ENCODE measurements at places on chromosomes 1 and 21.

DNA sequence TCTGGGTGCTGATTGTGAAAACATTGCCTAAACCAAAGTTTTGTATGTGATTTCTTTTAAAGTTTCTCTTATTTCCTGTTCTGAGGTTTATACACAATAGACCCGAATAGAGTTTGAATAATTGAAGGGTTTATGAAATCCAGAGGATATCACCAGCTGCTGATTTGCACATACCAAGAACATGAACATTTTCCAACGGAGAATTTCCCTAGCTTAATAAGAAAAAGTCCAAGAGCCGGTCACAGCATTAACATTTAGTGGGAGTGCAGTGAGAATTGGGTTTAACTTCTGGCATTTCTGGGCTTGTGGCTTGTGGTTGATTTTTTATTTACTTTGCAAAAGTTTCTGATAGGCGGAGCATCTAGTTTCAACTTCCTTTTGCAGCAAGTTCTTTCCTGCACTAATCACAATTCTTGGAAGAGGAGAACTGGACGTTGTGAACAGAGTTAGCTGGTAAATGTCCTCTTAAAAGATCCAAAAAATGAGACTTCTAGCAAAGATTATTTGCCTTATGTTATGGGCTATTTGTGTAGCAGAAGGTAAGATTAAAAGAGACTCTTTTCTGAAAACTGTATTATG, at the start of gene CFH:
CFH (plus strand) TSS at position 407 of the 579 bp plus-strand sequence; CDS start at position 482, 75 bp downstream.
- no peak for DNase-seq

GRCh38 chr1:30322859-30323257, 400.5 kb downstream of the MATN1 start:
- DNase-seq: no peak

- DNase-seq: no peak
These were observed 25.8 kb upstream of the PIGC start for GRCh38 chr1:172469717-172470116.

DNA sequence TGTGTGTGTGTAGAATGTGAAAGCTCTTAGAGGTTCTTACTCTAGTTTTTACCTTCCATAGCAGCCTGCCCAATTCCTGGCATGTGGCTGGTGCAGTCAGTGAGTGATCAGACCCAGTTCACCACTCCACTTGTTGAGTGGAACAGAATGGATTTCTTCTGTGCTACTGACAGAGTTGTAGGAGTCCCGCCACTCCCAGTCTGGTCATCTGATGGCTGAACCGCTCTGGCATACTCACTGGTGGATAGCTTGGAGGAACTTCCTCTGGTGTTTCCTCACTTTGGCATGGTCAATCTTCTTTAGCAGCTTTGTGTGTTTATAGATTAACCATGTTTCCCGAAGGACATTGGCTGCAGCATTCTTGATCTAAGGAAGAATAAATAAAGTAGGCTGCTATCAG, 106.7 kb upstream of the ADAR start:
- DNase-seq: no peak

DNA sequence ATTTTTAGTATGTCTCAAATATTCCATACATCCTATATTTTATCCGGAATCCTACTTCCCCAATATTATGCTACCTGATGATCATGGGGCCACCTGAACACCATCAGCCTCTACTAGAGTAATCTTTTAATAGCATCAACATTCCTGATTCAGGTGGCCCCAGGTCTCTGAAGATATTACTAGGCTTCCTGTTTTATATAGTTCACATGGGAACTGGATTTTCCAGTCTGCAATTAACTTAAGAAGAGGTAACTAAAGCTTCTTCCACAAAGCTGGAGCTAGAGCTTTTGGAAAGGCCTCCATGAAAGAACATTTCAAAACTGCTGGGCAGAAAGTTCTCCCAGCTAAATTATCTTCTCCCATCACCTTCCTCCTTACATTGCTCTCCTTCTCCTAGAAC, 72.3 kb upstream of the ADAM30 start:
- no peak for DNase-seq

GRCh38 chr1:232036181-232036933, 409.8 kb downstream of the DISC1 start:
- no peak for DNase-seq

DNA sequence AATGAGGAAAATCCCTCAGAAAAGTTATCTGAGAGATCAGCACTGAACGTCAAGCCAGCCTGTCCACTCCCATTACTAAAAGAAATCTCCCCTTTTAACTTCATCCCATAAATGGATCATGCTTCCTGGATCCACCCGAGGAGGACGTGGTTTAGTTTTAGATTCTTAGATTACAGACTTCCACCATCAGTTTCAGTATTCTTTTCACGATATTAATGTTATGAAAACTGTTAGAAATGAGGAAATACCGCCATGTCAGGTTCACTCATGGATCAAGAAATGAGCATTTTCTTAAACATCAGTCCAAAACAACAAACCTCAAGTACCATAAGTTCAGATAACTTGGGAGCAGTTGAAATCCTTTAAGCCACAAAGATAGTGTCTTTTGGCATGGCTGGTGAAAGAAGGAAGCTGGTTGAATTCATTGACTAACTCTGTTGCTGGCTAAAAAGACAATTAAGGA, 49.8 kb downstream of the NFIA start:
- no peak for DNase-seq

- DNase-seq: no peak
These were observed 14.8 kb downstream of the INSRR start for GRCh38 chr1:156844102-156844501.

- no peak for DNase-seq
These were observed 17.4 kb downstream of the MRPL39 start for GRCh38 chr21:25589887-25590286.

GRCh38 chr1:52355436-52355835, 10.6 kb downstream of the CC2D1B start:
- DNase-seq: no peak

GRCh38 chr1:78676347-78676982, 26.8 kb downstream of the IFI44 start:
- peak; percentile 10 for DNase-seq

GRCh38 chr1:60283690-60284089, 210.1 kb upstream of the C1orf87 start:
- no peak for DNase-seq

GRCh38 chr1:41456847-41457540, 27.5 kb downstream of the EDN2 start:
- DNase-seq: no peak

- no peak for DNase-seq
These were observed 17.5 kb downstream of the INSRR start for GRCh38 chr1:156841295-156841855.

DNA sequence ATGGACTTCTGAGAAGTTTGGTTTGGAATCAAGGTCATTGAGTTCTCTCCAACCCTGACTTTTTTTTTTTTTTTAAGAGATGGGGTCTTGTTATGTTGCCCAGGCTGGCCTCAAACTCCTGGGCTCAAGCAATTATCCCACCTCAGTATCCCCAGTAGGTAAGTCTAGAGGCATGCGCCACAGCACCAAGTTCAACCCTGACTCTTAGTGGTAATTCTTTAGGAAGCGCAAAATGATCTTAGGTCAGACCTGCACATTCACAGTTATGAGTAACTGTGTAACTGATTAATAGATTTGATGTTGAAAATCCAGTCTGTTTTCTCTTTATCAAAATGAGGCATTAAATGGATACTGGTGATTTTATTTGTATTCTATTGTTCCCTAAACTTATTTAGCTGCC, 95.9 kb downstream of the GREM2 start:
- no peak for DNase-seq

DNA sequence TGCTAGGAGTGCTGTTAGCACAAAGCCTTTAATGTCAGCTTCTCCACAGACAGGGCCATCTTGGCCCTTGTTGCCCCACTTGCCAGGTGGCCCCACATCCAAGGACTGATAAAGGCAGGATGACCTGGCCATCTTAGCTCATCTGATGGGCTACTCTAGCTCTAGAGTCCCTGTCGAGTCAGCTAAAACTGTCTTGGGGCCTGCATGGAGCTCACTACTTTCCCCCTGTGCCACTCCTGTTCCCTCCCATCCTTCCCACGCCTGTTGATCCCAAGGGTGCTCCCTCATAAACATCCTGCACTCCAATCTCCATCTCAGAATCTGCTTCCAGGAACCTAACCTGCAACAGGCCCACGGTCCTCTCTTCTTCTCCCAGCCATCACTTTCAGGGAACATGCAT, 652 bp upstream of the GPX7 start:
- no peak for DNase-seq

GRCh38 chr1:236520445-236521005, 3.3 kb upstream of the LGALS8 start:
- no peak for DNase-seq

DNA sequence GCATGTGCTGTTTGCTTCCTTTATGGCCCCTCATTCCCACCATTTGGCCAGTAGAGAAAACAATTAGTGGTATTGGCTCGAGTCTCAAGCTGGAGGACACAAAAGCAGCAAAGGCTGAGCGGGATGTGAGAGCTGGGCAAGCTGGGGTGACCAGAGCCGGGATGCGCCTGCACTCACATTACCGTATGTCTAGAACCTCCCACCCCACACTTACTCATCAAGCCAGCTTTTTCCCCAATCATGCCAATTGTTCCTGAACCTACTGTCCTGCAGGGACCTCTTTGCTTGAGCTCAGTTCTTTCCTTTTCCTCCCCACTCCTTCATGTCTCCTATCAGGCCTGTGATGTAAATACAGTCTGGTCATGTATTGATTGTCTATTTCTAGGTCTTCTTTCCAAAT, 45.9 kb downstream of the KIRREL1 start:
- no peak for DNase-seq

GRCh38 chr1:153614189-153614900, 1.4 kb upstream of the S100A16 start:
- DNase-seq: no peak

DNA sequence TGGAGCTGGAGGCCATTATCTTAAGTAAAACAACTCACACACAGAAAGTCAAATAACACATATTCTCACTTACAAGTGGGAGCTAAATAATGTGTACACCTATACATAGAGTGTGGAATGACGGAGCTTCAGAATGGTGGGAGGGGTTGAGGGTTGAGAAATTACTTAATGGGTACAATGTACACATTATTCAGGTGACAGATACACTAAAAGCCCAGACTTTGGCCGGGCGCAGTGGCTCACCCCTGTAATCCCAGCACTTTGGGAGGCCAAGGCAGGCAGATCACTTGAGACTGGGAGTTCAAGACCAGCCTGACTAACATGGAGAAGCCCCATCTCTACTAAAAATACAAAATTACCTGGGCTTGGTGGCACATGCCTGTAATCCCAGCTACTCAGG, 24.9 kb upstream of the LRIG2 start:
- no peak for DNase-seq

- no peak for DNase-seq
These were observed 98.9 kb upstream of the FOXD3 start for GRCh38 chr1:63223426-63223825.

DNA sequence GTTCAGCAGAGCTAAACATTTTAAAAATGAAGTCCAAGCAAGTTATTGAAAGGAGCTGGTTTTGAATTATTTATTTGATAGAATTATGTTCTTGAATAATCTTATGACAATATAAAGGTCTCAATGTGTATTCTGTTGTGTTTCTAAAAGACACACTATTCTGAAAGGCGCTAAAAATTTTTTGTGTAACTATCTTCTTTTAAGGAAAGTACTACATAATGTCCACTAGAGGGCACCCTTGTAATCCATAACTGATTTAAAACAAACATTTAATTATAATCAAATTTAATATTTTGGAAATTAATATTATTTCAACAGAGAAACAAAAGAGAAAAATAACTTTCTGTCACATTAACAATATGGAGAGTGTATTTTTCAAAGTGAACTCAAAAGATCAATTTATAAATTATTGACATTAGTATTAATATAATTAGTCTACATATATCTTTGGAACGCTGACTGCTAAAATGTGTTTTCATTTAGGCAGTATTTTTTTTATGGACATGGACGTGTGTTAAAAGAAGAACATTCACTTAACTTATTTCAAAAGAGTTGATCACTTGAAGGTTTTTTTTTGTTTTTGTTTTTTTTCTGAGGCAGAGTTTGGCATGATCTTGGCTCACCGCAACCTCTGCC, 248.4 kb downstream of the DENND1B start:
- no peak for DNase-seq

DNA sequence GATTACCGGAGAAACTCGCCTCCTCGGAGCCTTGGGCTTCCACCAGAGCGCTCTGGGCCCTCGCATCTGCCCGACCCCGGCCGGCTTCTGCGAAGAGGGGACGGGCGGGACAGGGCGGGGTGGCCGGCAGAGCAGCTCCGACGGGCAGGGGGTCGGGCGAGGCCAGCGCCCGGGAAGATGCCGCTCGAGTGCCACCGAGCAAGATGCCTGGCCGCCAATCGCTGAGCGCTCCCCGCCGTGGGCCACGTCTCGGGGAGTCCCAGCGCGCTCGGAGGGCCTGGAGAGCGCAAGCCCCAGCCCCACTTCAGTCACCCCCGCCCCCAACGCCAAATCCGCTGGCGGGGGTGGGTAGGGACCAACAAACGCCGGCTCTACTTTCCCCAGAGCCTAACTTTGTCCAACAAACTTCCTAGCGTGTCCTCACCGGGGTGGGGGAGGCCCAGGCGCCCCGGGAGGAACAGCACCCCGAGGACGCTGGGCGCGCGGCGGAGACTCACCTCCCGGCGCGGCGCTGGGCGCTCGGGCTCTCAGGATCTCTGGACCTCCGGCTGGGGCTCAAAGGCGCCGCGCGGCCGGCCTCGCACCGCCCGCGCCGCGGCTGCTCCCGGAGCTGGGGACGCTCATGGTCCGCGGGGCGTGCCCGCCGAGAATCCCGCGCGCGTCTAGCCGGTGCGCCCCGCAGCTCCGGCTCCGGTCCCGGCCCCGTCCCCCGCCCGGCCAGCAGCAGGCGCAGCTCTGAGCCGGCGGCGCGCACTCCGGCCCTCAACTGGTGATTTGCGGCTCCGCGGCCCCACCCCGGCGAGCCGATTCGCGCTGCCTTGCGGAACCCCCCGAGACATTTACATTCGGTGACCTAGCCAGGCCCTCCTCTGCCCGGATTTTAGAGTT, at the start of gene BCAR3:
BCAR3 (minus strand) TSS at position 737 of the 888 bp plus-strand sequence. CDS start 6,907 bp downstream, outside the sequence.
- DNase-seq: no peak

- DNase-seq: no peak
These were observed 298.8 kb downstream of the TGFB2 start for GRCh38 chr1:218643926-218644325.

- peak; percentile 78 for DNase-seq
These were observed 24.5 kb upstream of the LRRC8C start for GRCh38 chr1:89608319-89608983.

GRCh38 chr1:56135069-56135863, 444.1 kb downstream of the PLPP3 start:
- no peak for DNase-seq

DNA sequence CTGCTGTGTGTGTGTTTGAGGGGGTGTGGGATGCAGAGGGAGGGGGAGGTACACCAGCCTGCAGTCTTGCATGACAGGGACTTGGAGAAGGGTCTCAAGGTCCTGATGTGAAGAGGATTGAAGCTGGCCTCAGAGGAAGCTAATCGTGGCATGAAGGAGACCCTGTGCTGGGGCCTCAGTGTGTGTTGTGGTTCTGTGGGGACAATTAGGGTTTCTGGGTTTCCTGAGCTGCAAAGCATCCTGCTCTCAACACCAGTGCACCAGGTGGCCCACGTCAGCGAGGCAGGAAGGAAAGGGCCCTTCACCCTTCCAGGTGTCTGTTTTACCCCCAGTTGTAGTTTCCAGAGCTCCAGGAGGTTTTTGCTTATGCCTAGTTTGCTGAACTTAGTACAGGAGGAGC, 52.8 kb downstream of the TENT5C start:
- DNase-seq: peak; percentile 50
